Inflammatory macrophage treated with lipopolysaccharide for 4 hours (primary cell): ENCODE measurements at places on chromosomes 4 and X.
A peak's percentile ranks its signal among the peaks of the same experiment; 100 is the strongest.

GRCh38 chr4:96175871-96176270 is 336.0 kb downstream of the PDHA2 start:
- no peak for DNase-seq

DNA sequence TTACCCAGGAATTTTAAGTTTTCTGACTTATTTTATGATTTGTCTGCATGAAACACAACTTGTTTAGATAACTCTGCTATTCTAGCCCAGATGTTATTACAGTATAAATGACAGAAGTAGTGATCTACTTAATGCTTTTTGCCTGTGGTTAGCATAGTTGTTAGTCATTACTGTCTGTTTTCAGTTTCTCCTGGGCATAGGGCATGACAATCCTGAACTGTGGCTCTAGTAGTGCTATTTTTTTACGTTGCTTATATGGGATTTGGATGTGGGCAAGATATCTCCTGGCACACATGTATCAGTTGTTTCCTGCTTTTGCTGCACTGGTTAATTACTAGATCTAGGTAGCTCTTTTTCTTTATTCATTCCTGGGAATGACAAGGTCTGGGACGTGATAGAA is 1005.8 kb downstream of the PCDH18 start:
- DNase-seq = no peak

DNA sequence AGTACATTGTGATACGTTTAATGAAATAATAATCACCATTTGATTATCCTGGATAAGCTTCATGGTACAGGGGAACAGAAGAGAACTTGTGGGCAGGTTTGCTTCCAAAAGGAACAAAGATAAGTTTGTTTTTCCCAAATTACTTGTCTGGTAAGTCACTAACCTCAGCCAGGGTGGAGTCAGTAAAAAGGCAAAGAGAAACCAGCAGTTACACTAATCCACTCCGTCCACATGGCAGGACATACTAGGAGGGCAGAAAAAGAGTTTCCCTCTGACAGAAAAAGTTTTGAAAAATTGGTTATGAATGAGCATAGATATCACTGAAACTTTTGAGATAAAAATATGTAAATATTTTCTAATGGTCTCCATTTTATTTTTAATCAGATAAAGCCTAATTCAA is 285.9 kb downstream of the IL15 start:
- DNase-seq = no peak

DNA sequence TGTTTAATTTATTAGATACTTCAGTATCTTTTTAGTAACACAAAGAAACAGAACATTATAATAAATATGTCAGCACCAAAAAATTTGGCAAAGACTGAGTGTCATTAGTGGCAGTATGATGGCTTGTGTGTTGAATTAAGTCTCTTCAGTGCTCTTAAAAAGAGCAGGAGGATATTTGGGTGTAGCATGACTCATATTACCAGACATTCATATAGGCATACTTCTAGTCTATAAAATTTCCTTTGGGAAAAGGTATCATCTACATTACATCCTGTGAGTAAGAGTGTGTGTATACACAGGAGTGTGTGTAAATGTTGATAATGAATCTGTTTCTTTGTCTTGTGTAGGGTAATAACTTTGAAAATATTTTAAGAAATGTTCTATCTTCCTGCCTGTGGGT is 135.7 kb downstream of the CNKSR2 start:
- no peak for DNase-seq

GRCh38 chr4:40572692-40573310 is 56.9 kb downstream of the RBM47 start:
- peak; percentile 23 for DNase-seq

DNA sequence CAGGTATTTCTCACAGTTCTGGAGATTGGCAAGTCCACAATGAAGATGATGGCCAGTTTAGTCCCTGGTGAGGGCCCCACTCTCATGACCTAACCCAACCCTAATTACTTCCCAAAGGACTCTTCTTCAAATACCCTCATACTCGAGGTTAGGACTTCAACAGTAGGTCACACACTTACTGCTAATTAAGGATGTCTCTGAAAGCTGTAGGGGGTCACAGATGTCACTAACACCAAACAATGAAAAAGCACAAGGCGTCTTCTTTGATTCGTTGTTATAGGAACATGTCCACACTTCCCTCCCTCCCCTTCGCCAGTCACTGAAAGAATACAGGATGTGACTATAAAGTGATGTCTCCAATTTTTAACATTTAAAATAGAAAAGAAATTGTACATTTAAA is 309.7 kb downstream of the PACRGL start:
- DNase-seq = no peak

- DNase-seq = no peak
Observed at GRCh38 chr4:960636-961350, 12.6 kb downstream of the DGKQ start.

DNA sequence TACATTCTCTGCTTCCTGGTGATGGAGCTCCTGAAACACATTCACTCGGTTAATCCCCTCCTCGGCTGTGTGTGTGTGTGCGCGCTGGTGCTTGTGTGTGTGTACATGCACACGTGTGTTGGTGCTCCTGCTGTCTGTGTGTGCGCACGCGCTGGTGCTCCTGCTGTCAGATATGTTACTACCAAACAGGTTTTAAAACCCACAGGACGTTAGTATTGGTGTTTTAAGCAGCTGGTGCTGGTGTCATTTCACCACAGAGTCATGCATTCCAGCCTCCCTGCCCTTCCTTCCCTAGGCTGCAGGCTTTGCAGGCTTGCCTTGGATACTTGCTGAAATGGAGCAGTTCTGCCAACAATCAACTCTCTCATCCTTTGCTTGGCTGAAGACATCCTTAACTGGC is 48.1 kb upstream of the CPLX1 start:
- no peak for DNase-seq

GRCh38 chr4:83364312-83364711 is 29.7 kb upstream of the HPSE start:
- no peak for DNase-seq

DNA sequence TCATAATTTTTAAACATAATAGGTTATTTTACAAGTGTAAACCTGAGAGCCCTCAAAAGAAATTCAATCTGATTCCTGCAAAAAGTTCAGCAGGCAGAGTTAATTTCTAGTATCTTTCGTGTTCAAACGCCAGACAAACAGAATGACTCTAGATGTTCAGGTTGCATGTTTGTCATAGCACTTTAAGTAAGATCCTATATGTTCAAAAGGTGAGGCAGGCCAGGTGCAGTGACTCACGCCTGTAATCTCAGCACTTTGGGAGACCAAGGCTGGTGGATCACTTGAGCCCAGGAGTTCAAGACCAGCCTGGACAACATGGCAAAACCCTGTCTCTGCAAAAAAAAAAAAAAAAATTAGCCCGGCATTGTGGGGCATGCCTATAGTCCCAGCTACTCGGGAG is 1.1 kb upstream of the RASSF6 start:
- DNase-seq = no peak

GRCh38 chr4:163148466-163149336 is 18.0 kb downstream of the NAF1 start:
- DNase-seq = no peak

DNA sequence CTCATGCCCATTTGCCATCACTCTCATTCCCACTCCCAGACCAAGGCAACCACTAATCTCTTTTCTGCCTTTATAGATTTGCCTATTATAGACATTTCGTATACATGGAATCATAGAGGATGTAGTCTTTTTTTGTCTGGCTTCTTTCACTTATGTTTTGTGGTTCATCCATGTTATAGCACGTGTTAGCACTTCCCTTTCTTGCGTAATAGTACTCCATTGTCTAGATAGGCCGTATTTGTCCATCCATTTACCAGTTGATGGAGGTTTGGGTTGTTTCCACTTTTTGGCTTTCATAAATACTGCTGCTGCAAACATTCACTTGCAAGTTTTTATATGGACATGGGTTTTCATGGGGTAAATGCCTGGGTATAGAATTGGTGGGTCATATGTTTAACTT is 48.4 kb downstream of the KIF4A start:
- peak; percentile 69 for DNase-seq

DNA sequence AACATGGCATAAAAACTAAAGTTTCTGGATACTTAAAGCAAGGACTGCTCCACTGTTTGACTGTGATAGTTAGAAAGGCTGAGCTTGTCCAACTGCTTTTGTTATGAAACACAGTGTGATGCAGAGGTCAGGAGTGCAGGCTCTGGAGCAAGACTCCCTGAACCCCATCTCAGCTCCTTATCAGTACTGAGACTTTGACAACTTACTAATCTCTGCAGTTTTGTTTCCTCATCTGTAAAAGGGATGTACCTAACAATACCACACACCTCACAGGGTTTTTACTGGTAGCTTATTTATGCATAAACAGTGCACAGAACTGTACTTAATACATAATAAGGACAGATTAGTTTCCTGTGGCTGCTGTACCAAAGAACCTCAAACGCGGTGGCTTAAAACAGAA is 804.3 kb downstream of the FSTL5 start:
- no peak for DNase-seq

DNA sequence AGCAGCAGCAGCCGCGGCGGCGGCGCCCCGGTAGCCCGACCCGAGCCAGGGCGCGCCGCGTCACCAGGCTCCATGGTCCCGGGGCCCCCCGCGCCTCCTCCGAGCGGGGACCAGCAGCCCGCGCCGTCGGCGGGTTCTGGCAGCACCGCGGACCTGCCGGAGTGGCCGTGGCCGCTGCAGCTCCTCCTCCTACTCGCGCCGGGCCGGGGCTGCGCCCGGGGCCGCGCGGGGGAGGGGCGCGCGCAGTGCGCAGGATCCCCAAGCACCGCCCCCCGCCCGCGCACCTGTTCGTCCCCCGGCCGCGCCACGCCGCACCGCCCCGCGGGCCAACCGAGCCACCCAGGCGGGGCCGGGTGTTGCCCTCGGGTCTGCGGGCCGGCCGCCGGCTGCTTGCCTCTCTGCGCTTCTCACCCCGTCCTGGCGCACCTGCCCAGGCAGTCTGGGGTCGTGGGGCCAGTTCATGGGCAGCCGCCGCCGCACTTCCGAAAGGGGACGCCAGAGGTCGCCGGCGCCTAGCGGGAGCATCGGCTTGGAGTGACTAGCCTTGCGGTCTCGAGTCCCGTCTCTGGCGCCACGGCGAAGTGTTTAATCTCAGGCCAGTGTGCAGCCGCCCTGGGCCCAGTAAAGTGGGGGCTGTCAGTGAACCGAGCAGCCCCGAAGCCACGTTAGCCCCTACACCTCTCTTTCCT is at the start of gene SLC9A7:
TSS of gene SLC9A7 (minus strand) at position 163 of the 689 bp plus-strand sequence. CDS start at position 74, 89 bp downstream.
- DNase-seq = peak; percentile 64

GRCh38 chr4:104593019-104593418 is 98.3 kb upstream of the CXXC4 start:
- DNase-seq = no peak

GRCh38 chr4:183618681-183619080 is 40.3 kb downstream of the RWDD4 start:
- no peak for DNase-seq

DNA sequence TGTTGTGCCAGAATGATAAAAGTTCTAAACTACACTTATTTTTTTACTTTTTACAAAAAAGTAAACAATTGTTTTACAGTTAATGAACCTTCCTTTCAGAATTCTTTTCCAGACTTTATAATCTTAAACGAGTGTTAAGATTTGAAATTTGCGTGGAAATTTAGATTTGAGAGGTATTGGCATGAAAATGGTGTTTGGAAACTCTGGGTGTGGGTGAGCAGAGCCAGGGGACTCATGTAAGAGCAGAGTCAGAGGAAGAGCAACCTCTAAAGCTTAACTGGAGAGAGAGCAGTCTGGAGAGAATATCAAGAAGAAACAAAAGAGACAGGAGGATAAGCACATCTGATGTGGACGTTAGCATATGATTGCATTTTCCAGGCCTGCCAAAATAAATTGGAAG is 48.2 kb downstream of the MMRN1 start:
- DNase-seq = no peak

DNA sequence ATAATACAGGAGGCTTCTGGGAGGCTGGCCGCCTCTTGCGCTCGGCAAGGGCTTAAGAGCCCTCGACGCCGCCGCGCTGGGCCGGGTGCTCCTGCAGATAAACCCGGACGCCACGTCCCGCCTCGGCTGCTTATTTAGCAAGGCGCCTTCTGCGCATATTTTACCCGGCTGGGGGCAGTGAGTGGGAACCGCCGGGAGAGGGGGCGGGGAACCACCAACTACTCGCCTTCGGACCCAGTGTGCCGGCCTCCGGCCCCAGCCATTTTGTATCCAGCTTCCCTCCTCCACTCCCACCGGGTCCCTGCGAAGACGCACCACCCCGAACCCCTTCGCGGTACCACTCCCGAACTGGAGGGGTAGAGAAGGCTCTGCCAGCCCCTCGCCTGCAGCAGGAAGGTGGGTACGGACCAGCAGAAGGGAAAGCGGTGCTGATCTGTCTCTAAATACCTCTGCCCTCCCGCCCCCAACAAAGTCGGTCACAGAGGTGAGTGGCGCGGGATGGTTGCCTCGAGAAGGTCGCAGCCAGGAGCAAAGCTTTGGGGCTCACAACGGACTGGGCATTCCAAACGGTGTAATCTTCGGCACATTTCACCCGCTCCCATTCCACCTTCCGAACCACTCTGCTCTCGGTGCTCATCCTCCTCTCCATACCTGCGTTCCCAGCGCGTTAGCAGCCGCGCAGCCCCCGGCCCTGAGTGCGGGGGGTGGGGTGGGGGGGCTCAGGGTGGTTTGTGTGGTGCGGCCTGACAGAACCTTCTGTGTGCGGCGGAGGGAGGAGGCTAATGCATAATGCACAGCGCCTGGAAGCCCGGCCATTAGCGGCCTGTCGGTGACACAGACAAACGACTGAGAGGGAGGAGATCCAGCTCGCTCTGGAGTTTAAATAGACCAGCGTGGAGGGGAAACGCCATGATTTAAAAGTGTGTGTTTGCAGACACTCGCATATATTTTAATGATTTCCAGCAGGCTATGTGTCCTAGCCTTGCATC is 4.9 kb upstream of the BCOR start:
- no peak for DNase-seq

- DNase-seq = no peak
Observed at GRCh38 chrX:21831496-21831895, 7.9 kb upstream of the MBTPS2 start.

- DNase-seq = no peak
Observed at GRCh38 chr4:67934628-67935027, 28.7 kb downstream of the TMPRSS11A start.

DNA sequence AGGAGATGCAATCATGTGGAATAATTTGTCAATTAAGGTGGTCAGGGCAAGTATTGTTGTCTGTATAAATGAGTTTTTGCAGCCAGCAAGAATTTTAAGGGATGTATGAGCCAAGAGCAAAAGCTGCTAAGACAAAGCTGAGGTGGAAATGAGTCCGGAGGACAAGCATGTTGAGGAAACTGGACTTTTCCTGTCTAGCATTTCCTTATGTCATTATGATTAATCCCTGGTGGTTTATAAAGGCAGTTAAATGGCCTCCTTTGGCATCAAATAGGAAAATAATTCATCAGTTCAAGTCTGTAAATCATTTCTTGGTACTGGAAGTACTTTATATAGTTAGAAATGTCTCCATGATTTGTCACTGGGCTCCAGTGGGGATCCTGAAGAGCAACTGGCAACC is 61.6 kb upstream of the TEX13A start:
- no peak for DNase-seq

GRCh38 chr4:151771664-151772063 is 10.9 kb upstream of the GATB start:
- DNase-seq = no peak

GRCh38 chr4:78749258-78749971 is 26.7 kb upstream of the BMP2K start:
- DNase-seq = no peak
